ENCODE measurements at places on chromosomes 5 and 9. TPM values are rescaled to one million over a fixed set of nuclear protein-coding genes. Genes with fewer than 3 reads are reported as not detected.
A peak's percentile ranks its signal among the peaks of the same experiment; 100 is the strongest.

GRCh38 chr5:77569409-77569808 is 69.1 kb downstream of the OTP start:
- no peak overlapping the region for H3K4me3 ChIP-seq
- H3K36me3 ChIP-seq, result no peaks in the 10 kb centered on the region
- H3K4me1 ChIP-seq, result no peaks in the 10 kb centered on the region

The SHLD3 gene
- 2.8 TPM for total RNA-seq

DNA sequence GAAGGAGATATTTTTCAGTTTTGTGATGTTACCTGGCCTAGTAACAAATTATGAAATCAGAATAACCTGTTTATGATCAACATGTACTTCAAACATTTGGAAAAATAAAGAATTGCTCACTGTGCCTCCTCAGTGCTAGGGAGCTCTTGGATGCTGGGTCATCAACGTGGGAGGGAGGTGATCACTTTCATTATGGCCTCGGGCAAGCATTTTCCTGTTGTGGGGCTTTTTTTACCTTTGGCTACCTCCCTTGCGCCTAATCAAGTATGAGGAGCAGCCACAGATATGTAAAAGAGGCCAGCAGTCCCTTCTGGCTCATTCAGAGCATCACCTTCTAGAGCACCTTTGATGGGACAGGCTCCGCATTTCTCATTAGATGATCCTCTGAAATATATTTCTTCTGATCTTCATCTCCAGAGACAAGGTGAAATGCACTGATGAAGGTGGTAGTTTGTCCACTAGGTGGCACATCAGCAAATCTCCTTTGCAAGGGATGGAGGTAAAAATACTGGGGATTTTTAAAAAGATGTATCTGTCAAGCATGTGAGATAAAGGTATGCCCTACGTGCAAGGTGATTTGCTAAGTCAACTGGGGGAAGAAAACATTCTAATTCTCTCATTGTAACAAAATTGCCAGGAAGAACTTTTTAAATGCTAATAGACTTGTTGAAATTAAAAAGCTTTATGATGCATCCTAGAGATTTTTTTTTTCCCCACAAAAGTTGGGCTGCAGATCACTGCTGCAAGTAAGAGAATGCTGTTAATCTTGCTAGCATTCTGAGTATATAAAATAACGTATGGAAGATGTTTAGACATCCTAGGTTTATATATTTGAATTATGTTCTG is 218.2 kb downstream of the MAST4 start:
- H3K36me3 ChIP-seq, result no peaks in the 10 kb centered on the region
- H3K4me3 ChIP-seq, result no peak overlapping the region
- no peak for DNase-seq

DNA sequence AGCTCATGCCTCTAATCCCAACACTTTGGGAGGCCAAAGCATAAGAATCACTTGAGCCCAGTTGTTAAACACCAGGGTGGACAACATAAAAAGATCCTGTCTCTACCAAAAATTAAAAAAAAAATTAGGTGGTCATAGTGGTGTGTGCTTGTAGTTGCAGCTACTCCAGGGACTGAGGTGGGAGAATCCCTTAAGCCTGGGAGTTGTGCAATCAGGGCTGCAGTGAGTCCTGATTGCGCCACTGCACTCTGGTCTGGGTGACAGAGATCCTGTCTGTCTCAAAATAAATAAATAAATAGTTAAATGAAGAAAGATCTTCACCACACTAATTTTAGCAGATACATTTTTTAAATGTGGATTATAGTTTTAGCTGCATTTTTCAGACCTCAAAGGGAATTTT is 433.2 kb downstream of the MAT2B start:
- H3K4me1 ChIP-seq, result no peaks in the 10 kb centered on the region
- H3K27me3 ChIP-seq, result no peaks in the 10 kb centered on the region
- H3K27ac ChIP-seq, result no peak overlapping the region
- H3K36me3 ChIP-seq, result no peaks in the 10 kb centered on the region

DNA sequence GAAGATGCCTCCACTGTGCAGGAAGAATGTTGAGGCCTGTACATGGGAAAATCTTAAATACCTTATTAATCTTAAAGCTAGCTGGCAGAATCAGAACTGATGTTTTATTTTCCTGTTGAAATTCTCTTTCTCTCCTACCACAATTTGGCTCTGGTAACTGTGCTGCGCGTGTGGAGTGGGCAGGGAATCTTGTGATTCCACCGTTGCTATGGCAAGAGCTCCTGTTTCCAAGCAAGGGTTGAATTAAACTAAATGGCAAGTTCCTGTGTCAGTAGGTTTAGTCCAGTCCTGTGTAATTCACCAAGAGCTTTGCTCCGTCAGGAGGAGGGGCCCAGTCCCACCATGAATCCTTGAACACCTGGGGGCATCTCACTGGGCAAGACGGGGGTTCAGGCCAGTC is 36.4 kb downstream of the NXNL2 start:
- no peak overlapping the region for H3K27ac ChIP-seq
- no peaks in the 10 kb centered on the region for H3K27me3 ChIP-seq
- no peaks in the 10 kb centered on the region for H3K4me1 ChIP-seq
- peak; percentile 23 for DNase-seq
- no peaks in the 10 kb centered on the region for H3K36me3 ChIP-seq

DNA sequence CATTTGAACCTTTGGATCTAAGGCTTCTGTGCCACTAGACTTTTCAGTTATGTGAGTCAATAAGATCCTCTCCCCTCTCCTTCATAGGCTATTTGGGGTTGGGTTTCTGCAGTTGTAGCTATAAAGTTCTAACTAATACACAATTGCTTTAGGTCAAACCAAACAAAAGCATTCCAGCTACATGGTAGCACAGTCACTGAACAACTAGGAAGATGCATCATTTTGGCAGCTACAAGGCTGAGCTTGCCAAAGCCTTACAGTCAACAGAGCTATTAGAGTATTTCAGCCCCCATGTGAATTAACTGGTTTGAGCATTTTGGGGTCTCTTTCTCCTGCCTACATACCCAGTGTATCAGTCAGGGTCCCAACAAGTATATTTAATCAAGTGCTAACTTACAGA is 234.6 kb downstream of the ZNF608 start:
- no peak overlapping the region for H3K4me3 ChIP-seq
- peaks cover 15% of the 10 kb centered on the region for H3K4me1 ChIP-seq

GRCh38 chr5:10307206-10308148 is at the start of gene CMBL:
TSS of gene CMBL (minus strand) at chr5:10307902. CDS start at chr5:10290762, 17,140 bp downstream.
- H3K27ac ChIP-seq, result peak within 1 kb of the TSS; percentile 80
- H3K4me3 ChIP-seq, result peak within 1 kb of the TSS; percentile 50
- peak; percentile 66 for DNase-seq
- H3K27me3 ChIP-seq, result no peaks in the 10 kb centered on the region
- H3K36me3 ChIP-seq, result peaks cover 2% of the 10 kb centered on the region
- H3K4me1 ChIP-seq, result peaks cover 2% of the 10 kb centered on the region

All from lung (tissue), 17 donors.